ENCODE measurements at places on chromosomes 1 and 21.
A peak's percentile ranks its signal among the peaks of the same experiment; 100 is the strongest.

GRCh38 chr1:67639361-67639760 is 45.6 kb upstream of the GADD45A start:
- DNase-seq: no peak

DNA sequence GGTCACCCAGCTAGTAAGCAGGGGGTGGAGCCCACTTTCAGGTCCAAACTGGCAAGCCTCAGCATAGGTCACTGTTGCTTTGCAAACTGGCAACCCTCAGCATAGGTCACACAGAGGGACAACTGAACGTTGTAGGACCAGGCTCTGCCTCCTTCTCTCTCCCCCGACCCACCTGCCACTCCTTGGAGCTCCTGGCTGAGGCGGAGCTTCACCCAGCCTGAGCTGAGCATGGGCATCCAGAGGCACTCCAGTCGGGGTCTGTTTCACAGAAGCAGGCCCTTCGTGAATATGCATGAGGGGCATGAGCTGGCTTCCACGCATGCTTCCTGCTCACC is 24.2 kb downstream of the CAPZB start:
- DNase-seq: no peak

GRCh38 chr1:16906873-16907272 is 11.1 kb downstream of the RNU1-2 start:
- DNase-seq: no peak

- DNase-seq: no peak
Measured at GRCh38 chr1:180680558-180681144, 48.8 kb downstream of the XPR1 start.

DNA sequence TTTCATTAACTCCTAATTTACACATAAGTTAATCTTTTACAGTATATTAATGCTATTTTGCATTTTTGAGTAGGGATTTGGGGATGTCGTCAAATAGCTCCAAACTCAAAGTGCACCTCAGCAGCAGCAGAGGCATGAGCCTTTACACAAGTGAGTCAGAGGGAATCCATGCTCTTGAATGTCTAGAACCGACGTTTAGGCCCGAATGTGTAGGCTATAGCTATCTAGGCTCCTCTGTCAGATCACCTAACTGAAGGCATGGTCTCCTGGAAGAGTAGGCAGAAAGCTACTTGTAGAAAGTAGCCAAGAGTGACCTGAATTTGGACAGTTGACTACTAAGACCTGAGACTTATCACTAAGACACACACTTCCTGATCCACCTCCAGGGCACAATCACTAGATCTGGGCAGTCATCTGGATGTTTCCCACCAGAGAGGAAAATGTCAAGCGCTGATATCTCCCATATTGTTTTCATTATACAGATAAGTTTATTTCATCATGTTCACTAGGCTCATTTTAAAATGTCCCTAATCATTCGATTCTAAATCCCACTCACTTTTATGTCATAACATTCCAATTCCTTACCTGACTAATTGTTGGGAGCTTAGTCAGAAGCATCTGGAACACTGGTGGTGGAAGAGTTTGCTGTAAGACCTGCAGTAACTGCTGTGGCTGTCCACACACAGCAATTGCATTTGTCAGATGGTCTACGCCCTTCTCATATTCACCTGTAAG is 15.3 kb downstream of the TOMM20 start:
- no peak for DNase-seq

GRCh38 chr1:48470481-48470855 is 1.5 kb downstream of the SPATA6 start:
- DNase-seq: no peak

DNA sequence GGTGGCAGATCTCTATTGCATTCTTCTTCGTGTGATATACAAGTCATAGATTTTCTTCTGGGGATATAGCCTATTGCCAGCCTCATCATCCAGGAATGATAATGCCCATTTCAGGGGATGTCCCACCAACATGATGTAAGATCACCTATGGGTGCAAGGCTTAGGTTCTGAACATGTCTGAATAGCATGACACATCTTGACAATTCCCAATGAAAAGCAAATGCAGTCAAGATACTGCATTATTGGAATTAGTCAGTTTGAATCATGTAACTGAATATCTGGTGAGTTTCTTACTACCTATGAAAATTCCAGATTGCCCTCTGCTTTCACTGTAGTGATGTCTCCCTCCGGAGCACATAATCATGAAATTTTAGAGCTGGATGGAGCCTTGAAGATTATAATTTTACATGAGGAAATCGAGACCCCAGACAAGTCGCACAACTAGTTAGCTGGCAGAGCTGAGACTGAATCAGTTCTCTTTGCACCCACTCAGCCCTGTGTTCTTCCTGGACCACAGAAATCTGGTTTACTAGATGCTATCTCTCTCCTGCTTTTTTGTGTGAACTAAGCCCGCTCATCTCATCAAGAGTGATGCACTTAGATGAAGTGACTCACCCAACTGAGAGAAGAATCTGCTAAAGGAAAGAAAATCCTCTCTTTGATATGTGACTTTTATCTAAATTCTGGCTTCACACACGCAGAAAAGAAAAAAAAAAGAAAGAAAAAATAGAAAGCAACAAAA is 65.0 kb downstream of the WDR64 start:
- no peak for DNase-seq

- DNase-seq: no peak
Measured at GRCh38 chr1:15368888-15369287, 40.8 kb upstream of the EFHD2 start.

DNA sequence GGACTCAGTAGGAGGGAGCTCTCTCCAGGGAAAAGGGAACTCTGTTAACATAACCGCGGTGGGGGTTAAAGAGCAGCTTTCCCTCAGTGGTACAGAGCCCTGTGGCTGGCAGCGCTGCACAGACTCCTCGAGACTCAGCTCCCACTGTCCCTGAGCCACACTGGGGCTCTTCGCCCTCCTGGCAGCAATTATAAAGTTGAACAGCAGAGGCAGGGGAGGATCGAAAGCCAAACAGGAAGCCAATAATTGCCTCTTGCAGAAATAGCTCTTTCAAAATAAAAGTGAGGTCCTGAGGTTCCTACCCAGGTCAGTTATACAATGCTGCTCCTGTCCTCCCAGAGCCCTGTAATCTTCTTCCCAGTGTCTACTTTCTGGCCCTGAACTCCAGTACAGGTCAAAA is 77.0 kb downstream of the FAM78B start:
- no peak for DNase-seq

DNA sequence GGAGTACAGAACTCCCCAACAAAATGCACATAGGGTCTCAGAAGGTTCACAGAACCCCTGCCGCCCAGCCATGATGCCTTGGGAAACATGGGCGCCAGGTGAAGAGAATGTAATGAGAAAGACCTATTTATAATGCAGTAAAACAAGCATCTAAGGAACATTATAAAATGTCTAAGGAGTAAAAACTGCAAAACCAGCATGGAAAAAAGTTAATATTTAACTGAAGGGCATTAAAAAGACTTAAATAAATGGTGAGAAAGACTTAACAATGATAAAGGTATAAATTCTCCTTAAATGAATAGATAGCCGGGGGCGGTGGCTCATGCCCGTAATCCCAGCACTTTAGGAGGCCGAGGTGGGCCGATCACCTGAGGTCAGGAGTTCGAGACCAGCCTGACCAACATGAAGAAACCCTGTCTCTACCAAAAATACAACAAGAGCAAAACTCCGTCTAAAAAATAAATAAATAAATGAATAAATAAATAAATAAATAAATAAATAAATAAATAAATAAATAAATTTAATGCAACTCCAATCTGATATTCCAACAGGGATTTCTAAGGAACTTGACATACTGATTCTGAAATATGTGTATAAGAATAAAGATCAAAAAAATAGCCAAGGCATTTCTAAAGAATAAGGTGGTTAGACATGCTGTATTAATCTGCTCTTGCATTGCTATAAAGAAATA is 27.3 kb upstream of the ACOT11 start:
- DNase-seq: no peak

GRCh38 chr1:161228032-161228431 is 2.2 kb downstream of the TOMM40L start:
- no peak for DNase-seq

DNA sequence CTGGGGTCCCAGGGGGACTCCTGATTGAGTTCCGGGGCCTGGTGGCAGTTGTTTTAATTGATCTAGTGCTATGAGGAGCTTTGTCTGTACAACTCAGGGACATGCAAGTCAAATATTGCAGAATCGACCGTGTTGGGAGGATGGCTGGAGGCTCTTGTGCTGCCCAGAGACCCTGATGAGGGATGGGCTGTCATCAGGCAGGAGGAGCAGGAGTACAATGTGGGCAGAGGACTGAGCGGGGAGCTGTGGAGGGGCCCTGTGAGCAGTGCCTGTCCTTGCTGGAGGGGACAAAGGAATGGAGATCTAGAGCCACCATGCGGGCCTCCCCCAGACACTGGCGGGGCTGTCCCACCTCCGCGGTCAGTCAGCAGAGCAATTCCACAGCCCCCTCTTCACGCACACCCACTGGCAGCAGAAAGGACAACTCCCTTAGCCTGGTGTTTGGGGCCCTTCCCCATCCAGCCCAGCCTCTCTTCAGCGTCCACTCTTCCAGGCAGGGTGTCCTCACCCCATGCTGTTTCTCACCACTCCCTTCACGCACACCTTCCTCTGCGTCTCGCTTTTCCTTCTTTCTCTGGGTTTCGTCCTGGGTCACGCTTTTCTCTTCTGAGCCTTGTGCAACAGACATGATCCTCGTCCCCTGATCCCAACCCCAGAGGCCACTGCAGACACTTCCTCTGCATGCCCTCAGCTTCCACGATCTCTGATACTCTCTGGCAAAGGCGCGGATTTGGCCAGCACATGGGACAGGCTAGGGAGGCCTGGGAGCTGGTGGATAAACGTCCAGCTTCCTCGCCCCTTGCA is 122.6 kb downstream of the GRIK3 start:
- DNase-seq: no peak

DNA sequence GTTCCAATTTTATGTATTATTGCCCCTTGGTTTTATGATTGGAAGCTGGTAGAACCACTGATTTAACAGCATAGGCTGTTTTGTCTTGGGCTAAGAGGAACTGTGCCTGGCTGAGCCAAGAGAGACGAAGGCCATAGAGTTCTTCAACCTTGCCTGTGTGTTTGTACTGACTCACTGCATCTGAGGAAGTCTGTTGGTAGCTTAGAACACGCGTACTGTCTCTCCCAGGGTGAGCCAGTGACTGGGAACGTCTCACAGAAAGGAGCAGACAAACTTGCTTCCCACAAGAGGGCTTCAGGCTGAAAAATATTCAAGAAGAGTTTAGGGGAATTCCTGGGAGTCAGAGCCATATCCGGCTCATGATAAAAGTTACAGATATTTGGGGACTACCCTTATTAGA is 14.9 kb downstream of the TMEM51 start:
- DNase-seq: no peak

- no peak for DNase-seq
Measured at GRCh38 chr1:241181471-241181870, 175.5 kb downstream of the RGS7 start.

GRCh38 chr21:45080639-45081414 is 6.4 kb downstream of the ADARB1 start:
- DNase-seq: no peak

DNA sequence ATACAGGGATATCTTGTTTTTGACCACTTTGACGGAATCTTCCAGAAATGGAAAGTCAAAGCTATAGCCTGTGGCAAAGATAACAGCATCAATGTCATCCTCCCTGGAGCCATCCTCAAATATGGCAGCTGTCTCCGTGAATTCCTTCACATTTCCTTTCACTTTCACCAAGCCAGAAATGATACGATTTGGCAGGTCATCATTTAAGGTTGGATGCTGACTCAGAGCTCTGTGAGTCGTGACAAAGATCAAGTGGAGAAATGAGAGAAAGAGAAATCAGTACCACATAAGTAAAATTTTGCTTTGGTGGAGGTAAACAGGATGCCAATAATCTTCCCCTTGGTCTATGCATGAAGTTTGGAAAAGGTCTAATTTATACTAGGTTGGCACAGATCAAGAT is 23.9 kb downstream of the FMO5 start:
- no peak for DNase-seq

- DNase-seq: no peak
Measured at GRCh38 chr1:217333939-217334338, 297.0 kb downstream of the GPATCH2 start.

- no peak for DNase-seq
Measured at GRCh38 chr1:17409391-17409811, 30.1 kb downstream of the RCC2 start.

GRCh38 chr1:215637041-215637573 is 70.0 kb downstream of the KCTD3 start:
- no peak for DNase-seq

DNA sequence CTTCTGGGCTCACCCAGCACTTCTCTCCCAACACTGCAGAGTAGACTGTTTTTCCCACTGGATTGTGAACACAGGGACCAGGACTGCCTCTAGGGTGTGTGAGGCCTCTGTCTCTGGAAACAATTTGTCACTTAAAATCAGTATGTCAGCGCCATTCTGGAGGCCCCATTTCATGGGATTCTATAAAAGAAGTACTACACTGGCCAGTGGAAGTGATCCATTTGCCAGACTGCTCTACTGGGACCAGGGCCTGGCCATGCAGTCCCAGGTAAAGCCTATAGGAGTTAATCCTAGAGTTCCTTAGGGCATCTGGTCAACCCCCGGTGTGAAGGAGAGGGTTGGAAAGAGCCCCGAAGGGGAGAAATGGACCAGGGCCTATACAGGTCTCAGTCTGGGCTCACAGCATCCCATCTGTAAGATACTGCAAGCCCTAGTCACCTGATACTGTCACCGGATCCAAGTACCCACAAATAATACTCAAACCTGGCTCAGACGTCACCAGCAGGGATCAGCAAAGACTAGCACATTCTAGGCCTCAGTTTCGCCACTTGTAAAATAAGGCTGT is 245.0 kb downstream of the FOXD2 start:
- DNase-seq: no peak

DNA sequence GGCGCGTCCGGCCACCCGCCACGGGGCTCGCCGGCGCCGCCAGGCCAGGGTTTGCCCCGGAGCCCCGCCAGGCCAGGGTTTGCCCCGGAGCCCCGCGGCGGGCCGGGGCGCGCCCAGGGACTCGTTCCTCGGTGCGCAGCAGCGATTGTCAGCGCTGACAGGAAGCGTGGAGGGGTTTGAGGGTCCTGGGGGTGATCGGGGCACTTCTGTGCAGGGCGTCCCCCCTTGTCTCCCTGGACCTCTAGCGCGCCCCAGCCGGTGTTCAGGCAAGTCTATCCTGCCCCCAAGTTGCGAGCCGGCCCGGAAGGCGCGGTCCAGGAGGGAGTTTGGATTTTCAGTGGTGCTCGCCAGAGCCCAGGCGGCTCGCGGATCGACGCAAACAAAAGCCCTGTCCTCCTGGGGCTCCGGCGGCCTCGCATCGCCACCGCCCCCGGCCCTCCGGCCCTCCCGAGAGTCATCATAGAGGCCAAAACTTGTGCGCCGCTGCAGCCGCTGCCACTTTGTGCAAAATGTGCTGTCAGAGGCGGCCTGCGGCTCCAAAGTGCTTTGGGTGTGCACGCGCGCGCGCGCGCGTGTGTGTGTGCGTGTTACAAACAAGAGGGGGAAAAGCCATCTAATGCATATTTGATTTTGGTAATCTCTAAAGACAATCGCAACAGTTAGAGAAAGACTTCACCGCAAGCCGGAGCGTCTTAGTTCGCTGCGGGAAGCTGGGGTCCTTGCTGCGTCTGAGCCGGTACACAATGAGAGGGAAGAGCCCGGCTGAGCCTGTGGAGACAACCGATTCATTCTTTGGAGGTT is 1.0 kb downstream of the ROR1 start:
- peak; percentile 21 for DNase-seq
